ENCODE measurements at places on chromosomes 2 and 18.

GRCh38 chr18:10303171-10303570, 151.3 kb upstream of the APCDD1 start:
- DNase-seq = no peak

- DNase-seq = no peak
Observed at GRCh38 chr2:14552818-14553217, 79.7 kb upstream of the LRATD1 start.

GRCh38 chr2:67900826-67901225, 162.0 kb downstream of the C1D start:
- no peak for DNase-seq

DNA sequence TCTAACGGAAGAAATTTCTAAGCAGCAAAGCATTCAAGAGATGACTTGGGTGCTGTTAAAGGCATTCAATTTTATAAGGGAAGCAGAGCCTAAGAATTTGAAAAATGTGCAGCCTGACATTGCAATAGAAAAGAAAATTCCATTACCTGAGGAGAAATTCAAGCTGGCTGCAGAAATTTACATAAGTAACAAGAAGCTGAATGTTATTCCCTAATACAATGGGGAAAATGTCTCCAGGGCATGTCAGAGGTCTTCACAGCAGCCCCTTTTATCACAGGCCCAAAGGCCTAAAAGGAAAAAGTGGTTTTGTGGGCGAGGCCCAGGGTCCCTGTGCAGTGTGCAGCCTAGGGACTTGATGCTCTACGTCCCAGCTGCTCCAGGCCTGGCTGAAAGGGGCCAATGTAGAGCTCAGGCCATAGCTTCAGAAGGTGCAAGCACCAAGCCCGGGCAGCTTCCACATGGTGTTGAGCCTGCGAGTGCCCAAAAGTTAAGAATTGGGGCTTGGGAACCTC, 306.7 kb downstream of the RDH14 start:
- no peak for DNase-seq

DNA sequence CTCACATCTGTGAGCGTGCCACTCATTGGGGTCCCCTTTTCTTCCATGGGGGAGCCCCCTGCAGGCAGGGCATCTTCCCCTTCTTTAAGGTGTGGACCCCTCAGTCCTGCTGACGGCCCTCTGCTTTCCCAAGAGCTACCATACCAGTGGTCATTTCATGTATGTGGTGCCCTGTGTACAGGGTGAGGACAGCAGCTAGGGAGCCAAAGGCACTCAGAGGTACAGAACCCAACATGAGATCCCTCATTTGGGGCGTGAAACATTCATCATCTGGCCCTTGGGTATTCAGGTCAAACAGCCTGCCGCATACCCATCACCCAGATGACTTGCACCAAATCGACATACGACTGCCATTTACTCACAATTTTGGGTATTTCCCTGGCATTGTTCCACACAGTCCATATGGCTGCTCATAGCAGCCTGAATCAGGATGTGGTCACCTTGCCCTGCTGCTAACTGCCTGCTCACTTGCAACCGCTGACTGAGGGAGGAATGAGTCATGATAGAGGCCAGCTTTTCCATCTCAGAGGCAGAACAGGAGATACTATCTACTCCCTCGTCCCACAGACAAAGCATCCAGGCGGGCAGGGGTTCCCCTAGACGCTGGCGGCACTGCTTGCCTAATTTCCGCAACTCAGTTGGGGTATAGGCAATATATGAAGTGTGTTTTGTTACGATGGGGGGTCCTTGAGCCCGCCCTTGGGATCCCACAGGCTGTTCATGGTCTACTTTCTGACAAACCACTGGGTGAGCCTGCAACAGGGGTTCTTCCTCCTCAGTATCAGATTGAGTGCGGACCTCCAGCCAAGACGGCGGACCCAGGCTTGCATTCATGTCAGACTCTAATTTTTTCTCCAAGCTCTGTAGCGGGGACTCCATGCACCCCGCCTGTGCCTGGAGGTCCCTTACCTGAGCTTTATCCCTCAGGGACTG, 228.6 kb downstream of the SATB2 start:
- DNase-seq = no peak

DNA sequence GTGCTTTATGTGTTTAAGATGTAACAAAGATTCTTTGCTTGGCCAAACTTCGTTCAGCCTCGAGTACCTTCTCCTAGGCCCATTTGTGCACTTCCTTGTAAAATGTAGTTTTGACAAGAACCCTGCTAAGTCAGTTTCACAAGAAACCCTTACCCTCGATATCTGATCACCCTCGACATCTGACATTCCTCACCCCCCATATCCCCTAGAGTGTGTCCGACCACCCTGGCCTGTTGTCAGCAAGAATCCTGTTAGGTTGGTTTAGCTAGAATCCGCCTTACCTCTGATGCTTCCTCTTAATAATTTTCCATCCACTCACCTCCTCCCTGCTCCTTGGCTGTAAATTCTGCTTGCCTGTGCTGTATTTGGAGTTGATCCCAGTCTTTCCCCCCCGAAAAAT, 85.3 kb downstream of the UXS1 start:
- DNase-seq = no peak

- no peak for DNase-seq
Observed at GRCh38 chr2:189835855-189836558, 51.8 kb downstream of the PMS1 start.

DNA sequence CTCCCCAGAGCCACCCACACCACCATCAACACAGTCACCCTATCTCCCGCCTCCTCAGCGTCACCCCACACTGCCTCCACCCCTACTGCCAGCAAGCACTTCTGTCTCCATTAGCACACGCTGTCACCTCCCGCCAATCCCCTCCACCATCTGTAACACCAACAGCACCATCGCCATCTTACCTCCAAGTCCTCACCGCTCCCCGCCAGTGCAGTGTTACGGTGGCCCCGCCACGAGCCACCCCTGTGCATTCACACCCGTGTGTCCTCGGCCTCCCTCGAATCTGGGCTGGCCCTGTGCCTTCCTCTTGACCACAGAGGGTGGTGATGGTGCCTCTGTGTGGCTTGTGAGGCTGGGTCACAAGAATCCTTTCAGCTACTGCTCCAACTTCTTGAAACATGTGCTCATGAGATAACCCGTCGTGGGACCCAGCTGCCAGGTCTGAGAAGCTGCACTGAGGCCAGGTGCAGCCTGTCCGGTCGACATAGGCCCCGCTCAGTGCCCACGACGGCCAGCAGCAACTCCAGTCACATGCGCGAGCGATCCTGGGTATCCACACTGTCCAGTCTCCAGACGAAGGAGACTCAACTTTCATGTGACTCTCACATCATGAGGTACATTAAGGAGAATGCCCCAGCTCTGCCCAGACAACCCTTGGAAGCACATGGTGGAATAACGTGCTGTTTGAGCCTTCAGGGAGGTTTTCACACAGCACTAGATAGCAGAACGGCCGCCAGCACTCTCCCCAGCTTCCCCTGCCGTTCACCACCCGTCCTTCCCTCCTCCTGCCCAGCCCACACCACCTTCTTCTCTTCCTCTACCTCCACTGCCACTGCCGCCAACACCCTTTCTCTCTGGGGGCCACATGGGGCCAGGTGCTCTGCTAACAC, 72.6 kb upstream of the ASB18 start:
- DNase-seq = no peak

- DNase-seq = no peak
Observed at GRCh38 chr18:63311118-63312018, 8.2 kb downstream of the BCL2 start.

DNA sequence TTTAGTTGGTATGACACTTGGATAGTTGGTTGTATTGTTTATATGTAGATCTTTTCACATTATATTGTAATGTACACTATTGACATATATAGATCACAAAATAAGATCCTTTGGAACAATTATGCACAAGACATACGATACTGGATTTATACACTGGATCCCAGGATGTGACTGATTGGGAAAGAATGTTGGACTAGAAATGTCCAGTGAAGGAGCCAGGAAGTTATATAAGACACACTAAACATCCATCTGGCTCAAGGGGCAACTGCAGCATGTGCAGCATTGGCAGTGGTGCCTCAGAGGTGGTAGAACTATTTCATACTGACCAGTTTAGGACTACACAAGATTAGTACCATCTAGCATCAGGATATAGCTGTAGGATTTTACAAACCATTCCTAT, 104.9 kb downstream of the TRABD2A start:
- DNase-seq = no peak

DNA sequence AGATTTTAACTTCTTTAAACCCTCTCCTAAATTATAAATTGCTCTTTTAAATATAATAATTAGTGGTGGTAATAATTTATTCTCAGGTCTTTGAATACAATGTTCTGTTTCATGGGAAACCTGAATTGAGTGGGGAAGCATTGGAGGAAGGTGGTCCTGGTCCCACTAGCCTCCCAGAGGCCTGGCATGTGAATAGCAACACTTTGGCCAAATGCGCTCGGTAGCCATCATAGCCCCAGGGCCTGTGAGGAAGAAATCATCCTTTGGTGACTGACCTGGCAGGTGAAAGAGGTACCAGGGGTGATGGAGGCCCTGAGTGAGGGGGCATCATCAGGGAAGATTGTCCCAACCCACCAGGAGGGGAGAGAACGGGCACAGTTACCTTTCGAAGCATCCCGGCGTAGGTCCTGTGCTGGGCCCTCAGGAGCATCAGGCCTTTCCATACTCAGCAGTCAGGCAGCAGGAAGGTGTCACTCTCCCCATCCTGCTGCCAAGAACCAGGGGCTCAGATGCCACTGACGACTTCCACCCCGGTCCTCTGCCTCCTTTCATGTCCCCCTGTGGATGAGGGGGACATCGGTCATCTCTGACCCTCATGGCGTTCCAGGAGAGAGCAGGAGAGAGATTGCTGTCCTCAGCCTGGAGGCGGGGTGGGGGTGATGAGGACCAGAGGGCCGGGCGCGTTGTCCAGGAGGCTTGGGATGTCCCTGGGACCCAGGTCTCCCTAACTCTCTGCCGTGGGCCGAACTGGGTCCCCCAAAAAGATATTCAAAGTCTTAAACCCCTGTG, 78.6 kb upstream of the HPCAL1 start:
- DNase-seq = no peak

DNA sequence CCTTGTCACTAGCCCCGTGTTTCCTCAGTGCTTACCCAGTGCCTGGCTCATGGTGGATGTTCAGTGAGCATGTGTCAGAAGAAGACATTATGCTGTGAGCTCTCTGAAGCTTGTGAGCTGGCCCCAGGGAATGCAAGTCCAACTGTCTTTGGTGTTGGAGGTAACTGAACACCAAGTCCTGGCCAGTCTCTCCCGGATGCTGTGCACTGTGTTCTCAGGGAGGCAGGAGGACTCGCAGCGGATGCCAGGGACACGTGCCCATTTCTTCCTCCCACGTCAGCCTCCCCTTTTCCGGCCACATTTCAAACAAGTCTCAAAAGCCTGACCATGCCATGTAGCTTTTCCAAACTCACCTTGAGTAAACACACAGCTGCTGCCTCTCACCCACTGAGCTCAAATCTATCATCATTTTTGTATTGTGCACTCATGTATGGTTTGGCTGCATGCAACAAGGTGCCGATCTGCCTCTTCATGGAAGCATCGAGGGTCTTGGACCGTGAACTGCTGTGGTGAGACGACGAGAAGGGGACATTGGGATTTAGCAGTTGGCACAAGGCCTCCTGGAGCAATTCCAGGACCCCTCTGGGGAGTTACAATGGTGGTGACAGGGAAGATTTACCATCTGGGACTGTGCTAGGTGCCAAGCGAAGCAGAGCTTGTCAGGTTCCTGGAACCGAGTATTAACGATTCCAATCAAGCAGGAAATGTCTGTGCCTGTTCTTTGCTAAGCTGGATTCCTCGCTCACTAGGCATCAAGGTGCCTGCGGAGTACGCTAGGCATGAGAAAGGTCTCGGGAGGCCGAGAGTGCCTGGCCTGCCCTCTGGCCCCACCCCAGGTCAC, 44.4 kb upstream of the MGAT4A start:
- no peak for DNase-seq

DNA sequence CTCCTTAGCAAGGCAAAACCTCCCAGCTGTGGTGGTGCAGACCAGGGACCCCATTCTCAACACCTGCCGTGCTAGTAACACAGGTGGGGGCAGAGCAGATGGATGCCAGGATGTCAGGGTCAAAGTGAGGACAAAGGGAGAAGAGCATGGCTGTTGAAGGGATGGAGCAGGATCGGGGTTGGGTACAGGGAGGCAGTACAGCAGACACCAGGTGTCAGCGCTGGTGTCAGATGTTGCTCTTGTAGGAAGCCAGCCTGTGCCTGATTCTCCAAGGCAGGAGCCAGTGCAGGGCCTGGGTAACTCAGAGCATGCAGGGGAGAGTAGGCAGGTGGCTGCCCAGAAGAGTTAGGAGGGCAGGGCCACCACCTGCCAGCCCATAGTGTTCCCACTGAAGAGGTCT, 222.1 kb upstream of the SPRED2 start:
- no peak for DNase-seq

GRCh38 chr2:198188982-198189381, 384.6 kb downstream of the PLCL1 start:
- DNase-seq = no peak

DNA sequence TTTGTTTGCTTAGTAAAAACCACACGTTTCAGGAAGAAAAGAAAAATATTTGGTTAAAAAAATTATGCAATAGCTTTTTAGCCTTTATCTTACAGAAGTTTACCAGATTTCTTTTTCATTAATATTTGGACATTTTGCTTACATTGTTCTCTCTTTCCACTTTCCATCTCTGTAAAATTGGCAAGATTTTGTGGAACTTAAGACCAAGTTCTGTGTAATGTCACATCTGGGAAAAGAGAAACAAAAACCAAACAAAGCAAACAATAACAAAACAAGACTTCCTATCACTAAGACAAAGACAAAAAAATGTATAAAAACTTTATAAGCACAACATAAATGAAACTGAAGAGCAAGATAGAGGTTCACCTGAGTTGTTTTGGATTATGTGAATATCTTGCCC, 1392.1 kb upstream of the CELF4 start:
- DNase-seq = no peak

DNA sequence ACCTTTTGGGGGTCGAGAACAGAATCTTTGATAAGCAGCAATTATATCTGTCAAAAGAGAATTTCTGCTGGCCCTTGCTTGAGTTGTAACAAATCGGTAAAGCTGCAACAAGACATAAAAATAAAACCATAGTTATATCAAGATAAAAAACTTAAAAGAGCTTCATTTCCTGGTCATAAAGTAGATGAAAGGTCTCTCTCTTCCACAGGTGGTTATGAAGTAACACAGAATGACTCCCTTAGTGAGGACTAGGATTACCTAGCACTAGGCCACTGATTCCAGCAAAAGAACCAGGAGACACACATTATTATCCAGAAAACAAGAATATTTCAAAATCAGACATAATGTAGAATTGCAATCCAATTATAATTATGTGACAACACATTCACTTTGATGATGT, 5.4 kb downstream of the AFG3L2 start:
- no peak for DNase-seq

GRCh38 chr2:150619607-150620330, 132.3 kb upstream of the RND3 start:
- no peak for DNase-seq

DNA sequence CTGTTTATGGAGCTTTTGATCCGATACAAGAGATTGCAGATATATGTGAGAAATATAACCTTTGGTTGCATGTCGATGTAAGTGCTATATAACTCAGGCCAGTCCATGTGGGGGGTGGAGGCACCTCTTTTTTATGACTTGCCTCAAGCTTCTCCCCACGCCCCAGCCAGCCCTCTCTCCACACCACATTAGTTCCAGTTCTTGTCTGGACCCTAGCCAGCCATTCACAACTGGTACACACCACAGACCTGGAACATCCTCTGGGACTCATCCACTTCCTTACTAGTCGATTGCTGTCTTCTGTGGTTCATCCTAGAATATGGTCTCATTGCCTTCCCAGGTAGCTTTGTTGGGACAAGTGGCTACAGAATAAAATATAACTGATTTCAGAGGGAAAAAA, 31.0 kb downstream of the GAD1 start:
- DNase-seq = no peak

Data from type B pancreatic cell (in vitro differentiated cells).